ENCODE measurements at places on chromosomes 6 and 20.

DNA sequence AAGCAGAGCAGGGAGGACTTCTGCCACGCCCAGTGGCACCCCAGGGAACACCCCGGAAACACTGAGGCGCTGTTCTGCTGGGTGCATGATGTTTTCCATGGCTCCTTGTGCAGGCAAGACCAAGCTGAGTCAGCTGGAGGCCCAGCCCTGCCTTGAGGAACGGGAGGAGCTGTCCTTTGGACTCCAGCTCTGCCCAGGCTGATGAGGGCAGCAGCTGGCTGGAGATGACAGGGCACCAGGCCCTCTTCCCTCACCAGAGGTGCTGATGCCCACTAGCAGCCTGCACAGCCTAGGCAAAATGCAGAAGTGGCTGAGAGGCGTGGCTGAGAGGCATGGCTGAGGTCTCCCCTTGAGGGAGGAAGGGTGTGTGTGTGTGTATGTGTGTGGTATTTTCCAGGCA, 2.4 kb downstream of the C6orf132 start:
- no peak for DNase-seq

- DNase-seq = no peak
These were observed 80.1 kb upstream of the MARCKS start for GRCh38 chr6:113776998-113777397.

DNA sequence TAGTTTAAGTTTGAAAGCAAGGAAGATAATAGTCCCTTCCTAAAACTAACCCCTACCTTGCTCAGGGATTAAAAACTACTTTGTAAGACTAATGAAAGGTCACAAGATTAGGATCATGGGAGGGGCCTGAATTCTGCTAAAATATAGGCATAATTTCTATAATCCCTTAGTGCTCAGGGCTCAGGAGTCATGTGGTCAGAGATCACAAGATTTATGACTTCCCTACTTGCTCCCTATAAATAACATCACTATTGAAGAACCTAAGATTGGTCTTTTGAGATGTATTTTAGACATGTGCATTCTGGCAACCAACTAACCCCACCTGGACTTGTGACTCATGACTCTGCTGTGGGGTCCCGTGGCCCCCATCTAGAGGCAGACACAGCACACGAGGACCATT, 81.1 kb downstream of the STMND1 start:
- no peak for DNase-seq

- DNase-seq = no peak
These were observed 963 bp downstream of the DDRGK1 start for GRCh38 chr20:3203315-3204123.

DNA sequence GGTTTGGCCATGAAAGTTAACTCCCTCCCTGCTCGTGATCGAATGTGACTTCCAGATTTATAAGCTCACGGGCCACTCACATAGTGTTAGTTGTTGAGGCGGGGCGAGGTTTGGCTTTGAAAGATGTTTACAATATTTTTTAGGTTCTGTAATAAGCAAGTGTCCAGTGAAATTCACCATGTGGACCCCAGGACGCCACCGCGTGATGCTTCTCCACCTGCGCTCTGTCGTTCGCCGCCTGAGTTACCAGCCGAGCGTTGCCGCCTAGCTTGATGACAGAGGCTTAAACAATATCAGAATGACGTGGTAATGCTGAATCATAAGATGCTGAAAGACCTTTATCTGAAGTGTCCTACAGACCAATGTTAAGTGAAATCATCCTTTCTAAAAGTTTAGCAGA, 241.0 kb downstream of the MYLK4 start:
- DNase-seq = no peak

DNA sequence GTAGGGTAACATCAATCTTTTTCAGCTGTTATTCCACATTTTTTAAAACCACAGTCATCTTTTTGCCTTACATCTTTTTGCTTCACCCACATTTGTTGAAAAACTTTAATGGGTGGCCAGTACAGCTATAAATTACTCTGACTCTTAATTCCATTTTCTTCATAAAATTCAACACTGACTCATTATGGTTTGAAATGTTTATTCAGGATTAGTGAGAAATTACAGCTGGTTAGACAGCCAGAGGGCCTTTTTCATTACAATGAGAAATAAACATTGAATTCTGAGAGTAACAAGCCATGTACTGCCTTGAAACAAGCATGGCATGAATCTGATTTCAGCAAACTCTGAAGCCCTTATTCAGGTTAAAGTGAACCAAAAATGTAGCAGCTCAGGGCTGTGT, 19.5 kb downstream of the NDUFAF4 start:
- no peak for DNase-seq
